ENCODE measurements at places on chromosomes 5 and 9. TPM values are rescaled to one million over a fixed set of nuclear protein-coding genes. Genes with fewer than 3 reads are reported as not detected.

Gene C9
- total RNA-seq = not detected

Gene PCDHA9
- not detected for total RNA-seq

Gene FOXD4L5
- 0.06 TPM for total RNA-seq

Gene PCDHAC2
- total RNA-seq = 0.06 TPM

DNA sequence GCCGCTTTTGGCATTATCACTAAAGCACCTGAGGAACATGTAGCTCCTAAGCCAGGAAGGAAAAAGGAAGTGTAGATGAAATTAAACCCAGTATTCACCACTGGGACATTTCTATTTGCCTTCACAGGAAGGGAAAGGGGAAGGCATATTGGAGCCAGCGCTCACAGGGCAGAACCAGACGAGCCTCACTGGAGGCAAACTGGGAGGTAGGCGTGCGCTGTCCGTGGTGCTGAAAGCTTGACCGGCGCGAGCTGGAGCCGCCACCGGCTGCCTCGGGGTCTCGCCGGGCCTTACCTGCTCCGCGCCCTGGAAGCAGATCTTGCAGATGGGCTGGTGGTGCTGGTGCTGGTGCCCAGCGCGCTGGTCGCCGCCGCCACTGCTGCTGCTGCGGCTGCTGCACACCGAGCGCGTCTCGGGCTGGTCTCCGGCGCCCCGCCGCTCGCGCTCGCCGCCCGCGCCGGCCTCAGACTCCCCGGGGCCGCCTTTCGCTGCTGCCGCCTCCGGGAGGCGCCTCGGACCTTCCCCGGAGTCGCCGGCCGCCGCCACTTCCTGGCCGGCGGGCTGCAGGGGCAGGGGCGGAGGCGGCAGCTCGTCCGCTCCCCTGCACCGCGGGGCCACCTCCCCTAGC, 732 bp downstream of the MARCHF11 start:
- peak; percentile 23 for DNase-seq

DNA sequence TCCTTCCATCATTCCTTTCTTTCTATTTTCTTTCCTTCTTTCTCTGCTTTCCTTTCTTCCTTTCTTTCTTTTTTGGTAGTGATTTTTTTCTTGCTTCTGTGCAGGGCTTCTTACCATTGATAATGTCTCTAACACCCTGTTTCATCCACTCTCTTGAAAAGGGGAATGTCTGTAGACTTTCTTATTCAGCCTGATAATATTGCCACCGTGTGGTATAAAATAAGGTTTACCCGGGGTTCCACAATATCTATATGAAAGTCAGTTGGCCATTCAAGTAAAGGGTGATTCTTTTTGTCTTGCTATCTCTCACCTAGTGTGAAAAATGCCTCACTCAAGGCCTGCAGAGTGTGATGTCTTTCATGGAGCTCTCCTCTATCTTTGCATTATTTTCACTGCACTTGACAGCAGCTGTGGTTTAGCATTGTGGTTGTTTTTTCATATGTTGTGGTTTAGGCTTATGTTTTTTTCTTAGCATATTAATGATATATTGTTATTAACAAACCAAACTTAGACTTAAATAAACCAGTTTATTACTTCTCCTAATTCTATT, 153.9 kb downstream of the CSNK1G3 start:
- DNase-seq = no peak

- DNase-seq = no peak
These were observed 124.4 kb downstream of the TMEM174 start for GRCh38 chr5:73297430-73297829.

GRCh38 chr5:89396278-89396954, 513.4 kb upstream of the MEF2C start:
- peak; percentile 37 for DNase-seq

- DNase-seq = no peak
These were observed 31.4 kb upstream of the UNC5A start for GRCh38 chr5:176778921-176779465.

DNA sequence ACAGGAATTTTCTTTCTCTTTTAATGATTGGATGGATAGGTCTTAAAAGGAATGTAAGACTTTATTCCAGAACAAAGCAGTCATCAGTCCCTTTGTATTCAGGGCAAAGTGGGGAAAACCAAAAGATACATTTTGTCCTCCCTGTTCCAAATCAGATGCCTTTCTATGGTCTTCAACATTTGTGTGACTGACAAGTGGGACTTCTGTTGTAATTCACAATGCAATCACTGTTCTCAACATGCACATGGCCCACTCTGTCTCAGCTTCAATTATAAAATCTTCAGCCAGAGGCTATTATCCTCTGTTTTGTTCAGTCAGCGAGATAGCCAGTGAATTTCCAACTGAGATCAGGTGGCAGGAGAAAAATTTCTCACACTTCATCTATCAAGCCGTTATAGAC, 95.5 kb upstream of the ERBIN start:
- no peak for DNase-seq

GRCh38 chr5:157719245-157719644, 12.0 kb upstream of the THG1L start:
- DNase-seq = no peak
